ENCODE measurements at places on chromosomes 11 and 22.
A peak's percentile ranks its signal among the peaks of the same experiment; 100 is the strongest.

- DNase-seq: no peak
These were observed 47.9 kb downstream of the KCNQ1OT1 start for GRCh38 chr11:2651826-2652271.

DNA sequence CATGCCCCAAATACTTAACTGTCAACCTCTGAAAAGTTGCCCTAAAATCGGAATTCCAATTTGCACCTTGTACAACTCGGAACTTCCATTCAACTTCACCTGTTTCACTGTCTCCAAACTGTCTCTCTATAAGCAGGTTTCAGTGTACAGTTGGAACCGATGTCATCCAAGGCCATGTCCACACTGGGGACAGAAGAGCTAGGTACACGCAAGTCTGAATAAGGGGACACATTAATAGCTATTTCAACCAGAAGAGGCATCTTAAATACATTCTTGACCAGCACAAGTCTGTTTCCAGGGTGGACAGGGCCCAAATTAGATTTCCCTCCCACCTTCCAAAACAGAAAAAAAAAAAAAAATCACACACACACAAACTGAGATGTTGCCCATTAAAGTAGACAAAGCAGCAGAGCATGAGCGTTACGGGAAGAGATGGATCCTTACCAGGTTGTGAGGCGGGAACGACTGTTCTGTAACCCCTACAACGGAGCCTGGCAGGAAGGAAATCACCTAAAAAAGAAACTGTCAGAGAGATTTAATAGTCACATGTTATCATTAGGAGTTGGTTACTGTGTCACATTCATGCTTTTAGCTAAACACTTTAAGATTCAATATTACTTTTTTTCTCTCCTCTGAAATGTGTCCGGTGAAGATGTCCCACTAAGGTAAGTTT is 1.7 kb downstream of the CREBZF start:
- DNase-seq: peak; percentile 27

- DNase-seq: no peak
These were observed 11.1 kb downstream of the OR5B3 start for GRCh38 chr11:58395581-58395980.

GRCh38 chr11:123616505-123617198 is 37.8 kb downstream of the SCN3B start:
- no peak for DNase-seq

- no peak for DNase-seq
These were observed 2.9 kb upstream of the PRDM11 start for GRCh38 chr11:45143494-45143893.

DNA sequence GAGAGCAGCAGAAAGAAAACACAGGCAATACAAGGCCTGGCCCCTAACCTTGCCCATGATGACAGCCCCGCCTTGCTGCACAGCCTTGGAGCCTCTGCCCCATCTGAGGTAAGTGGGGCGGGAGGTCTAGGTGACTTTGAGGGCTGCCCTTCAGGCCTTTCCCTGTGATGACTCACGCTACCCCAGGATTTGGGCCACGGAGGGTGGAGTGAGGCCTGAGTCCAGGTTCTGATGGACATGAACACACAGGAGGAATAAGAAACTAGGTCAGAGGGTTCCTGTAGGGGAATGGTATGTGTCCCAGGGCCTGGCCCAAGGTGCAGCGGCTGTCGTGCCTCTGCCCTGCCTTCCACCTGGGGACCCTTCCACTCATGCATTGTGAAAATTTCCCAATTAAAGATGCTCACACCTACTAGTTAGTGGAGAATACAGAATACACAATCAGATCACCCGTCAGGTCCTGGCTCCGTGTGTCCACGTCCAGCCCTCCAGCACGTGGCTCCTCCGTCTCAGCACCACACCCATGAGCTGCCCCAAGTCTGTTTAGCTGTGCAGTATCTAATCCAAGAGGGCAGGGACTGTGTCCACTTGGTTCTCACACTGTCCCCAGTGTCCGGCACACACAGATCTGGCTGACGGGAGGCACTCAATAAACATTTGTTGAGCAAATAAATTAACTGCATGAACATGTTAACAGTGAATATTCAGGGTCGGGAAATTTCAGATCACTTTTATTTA is 111.0 kb downstream of the CHST1 start:
- DNase-seq: no peak

DNA sequence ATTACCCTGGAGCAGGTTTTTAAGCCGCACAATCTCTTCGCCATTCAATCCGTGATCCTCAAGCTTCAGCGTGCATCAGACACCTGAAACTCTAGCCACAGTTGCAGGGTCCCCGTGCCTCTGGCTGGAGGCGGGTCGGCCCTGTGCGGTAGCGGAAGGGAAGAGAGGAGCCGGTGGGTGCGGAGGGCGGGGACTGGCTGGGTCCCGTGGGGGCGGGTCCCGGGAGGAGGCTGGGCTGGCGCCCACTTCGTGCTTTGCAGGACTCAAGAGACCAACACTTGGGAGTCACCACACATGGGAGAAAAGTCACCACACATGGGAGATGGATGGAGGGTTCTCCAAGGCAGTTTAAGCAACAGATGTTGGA is 772 bp downstream of the C22orf15 start:
- DNase-seq: no peak

DNA sequence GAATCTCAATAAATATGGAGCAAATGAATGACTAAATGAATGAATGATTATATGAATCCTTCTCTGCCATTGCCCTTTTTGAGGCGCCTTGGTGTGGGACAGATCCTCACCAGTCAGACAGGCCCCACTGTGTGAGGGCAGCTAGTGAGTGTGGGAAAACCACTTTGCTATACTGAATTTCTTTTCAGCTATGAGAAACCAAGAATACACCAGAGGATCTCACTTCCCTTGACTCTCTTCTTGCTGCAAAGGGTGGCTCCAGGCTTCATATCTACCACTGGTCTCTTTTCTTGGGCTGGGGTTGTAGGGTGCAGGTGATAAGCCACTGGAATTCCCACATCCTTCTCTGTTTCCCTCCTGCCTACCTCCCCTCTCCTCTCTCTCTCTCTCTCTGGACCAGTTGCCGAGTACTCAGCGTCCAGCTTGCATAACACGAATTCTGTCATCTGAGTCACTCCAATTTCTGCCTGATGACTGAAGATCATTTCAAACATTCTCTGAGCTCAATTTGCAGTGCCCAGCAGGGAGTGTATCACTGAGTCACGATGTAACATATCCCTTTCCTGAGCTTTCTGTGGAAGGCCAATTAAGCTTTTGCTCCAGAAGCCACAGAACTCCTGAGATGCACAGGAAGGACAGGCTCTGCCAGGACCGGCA is 304.3 kb upstream of the NCAM1 start:
- DNase-seq: no peak

DNA sequence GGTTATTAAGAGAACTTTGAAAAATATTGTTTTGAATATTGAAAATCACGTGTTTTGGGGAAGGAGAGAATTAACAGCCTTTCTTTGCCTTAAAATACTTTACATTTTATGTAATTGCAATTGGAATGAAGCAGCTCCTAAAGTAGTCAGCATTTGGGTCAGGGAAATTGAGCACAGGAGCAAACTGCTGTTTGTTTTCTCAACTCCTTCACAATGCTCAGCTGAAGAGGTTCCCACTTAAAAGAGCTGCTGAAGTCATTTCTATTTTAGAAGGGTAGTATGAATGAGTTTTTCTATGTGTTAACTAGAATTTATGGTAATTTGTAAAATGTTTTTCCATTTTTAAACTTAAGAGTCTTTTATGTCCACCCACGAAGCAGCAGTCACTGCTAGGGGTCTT is 8.1 kb upstream of the UCP2 start:
- DNase-seq: peak; percentile 89

GRCh38 chr11:114147375-114148012 is 88.0 kb downstream of the ZBTB16 start:
- DNase-seq: no peak

DNA sequence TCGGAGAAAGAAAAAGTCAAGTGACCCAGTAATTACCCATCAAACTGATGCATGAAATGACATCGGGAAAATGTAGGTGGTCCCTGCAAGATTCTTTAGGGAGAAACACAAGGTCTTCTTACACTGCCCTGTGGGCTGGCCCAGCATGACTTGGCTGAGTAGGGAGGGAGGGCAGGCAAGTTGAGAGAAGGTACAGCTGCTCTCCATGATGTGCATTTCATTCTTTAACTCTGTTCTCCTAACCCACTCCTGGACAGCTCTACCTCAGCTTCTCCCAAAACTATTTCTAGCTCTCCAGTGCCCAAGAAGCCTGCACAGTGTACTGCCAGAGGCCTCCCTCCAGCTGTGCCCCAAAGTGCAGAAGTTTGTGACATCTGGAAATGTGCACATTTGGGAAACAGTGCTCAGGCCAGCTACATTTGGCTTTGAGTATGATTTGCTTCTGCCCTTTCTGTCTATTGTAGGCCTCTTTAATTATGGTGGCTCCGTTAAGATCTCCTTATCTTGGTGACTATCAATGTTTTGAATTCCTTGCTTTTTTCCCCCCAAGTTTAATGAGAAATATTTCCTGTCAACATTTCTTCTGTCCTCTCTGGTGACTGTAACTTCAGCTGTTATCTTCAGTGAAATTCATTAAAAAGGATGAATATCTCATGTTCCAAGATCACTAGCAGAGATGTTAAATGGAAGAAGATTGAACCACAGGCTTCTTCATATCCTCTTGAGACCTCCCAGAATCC is 26.7 kb upstream of the PRSS23 start:
- DNase-seq: no peak

DNA sequence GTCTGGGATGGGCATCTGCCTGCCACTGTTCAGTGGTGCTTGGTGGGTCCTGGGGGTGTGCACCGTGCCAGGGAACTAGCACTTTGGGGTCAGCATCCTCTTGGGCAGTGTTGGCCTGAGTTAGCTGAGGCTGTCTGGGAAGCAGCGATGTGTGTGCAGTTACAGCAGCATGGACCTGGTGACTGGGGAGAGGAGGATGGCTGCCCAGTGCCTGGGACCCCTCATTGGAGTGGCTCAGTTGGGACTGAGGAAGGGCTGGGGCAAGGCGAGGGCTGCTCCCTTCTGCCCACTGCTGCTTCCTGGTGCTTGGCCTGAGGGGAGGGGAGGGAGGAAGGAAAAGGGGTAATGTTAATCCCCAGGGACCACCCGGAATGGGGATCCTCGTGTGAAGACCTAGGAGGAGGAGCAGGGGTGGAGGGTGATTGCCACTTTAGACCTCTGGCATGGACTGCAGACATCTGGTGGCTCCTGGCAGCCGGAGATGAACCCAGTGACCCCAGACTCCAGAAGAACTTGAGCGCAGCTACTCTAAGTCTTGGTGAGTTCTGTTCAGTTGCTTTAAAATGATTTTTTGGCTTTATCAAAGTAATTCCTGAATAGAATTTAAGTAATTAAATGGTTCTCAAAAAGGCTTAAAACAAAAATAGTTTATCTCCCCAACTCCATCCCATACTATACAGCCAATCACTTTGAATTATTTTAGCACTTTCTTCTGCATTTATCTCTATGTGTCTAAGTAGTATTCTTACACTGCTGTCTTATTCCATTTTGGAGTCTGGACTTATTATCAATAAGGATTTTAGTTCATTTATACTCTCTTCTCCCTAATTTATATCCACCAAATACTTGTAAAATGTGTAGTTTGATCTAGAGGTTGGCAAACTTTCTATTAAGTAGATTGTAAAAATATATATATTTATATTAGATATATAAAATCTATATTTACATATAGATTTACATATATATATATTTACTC is 15.4 kb upstream of the TMEM191C start:
- DNase-seq: no peak

Measured in DMS79 treated with DMSO at 0.1 percent for 48 hours (cell line).